Stimulated activated memory B cell treated with anti-CD40 and anti-IgM and Interleukin-4, amounts not matched to agents 10 μg/mL and 1 μg/mL and 100 μg/mL, for 72 hours (primary cell): ENCODE measurements at places on chromosomes 11 and 22.

DNA sequence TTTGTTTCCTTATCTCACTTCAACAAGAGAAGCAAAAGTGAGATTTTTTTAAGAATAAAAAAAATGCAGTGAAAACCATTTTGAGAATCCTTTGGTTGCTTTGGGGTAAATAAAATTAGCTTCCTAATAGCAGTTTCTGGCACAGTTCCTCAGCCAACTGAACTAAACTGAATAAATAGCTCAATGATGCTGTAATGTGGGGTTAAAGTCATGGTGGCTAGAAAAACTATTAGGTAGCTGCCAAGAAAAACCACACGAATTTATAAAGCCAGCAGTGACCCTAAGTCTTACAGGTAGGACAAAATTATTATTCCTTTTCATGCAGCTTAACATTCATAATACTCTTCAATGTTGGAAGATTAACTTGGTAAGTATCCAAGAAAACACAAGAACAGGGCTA is 142.4 kb downstream of the APIP start:
- no peaks in the 10 kb centered on the region for H3K4me1 ChIP-seq
- H3K27ac ChIP-seq: no peak overlapping the region
- no peak for ATAC-seq
- H3K27me3 ChIP-seq: peaks cover 35% of the 10 kb centered on the region
- no peak overlapping the region for H3K4me3 ChIP-seq

- H3K27ac ChIP-seq: no peak overlapping the region
- no peak for ATAC-seq
- H3K4me1 ChIP-seq: no peaks in the 10 kb centered on the region
- H3K27me3 ChIP-seq: no peaks in the 10 kb centered on the region
- no peak overlapping the region for H3K4me3 ChIP-seq
- no peaks in the 10 kb centered on the region for H3K36me3 ChIP-seq
Observed at GRCh38 chr11:23310276-23310675, 450.0 kb upstream of the CCDC179 start.

- H3K27ac ChIP-seq: no peak overlapping the region
- no peak for ATAC-seq
- H3K4me1 ChIP-seq: peaks cover 7% of the 10 kb centered on the region
- H3K4me3 ChIP-seq: no peak overlapping the region
- H3K36me3 ChIP-seq: peaks cover 81% of the 10 kb centered on the region
Observed at GRCh38 chr11:117220568-117220967, 11.3 kb downstream of the PCSK7 start.

GRCh38 chr22:40216041-40216756 is 38.5 kb downstream of the TNRC6B start:
- no peaks in the 10 kb centered on the region for H3K36me3 ChIP-seq
- H3K27ac ChIP-seq: peak overlapping the region; percentile 93
- no peaks in the 10 kb centered on the region for H3K27me3 ChIP-seq

GRCh38 chr11:69566001-69566400 is 75.0 kb upstream of the CCND1 start:
- ATAC-seq: no peak
- no peaks in the 10 kb centered on the region for H3K27me3 ChIP-seq
- no peak overlapping the region for H3K4me3 ChIP-seq

DNA sequence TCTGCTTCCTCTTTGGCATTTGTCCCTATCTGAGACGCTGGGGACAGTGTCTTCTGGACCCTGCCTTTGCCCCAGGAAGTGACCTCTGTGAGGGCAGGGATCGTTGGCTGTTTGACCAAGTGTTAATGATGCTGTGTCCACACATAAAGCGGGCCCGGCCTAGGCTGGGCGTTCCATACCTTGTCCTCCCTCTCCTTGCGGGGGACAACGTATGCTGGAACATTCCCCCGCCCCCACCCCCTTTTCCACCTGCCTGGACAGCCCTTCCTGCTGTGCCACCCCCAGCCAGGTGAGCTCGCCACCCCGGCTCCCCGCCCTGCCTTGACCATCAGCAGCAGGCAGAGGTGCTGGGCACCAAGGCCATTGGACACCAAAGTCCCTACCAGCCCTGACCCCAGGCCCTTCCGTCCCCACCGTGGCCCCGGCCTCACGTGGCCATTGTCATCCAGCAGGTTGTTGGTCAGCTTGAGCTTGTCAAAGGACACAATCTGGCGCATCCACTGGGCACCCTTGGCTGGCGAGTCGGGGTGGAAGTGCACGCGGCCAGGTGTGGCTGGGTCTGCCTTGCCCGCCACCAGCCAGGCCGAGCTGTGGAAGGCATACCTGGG is 4.1 kb upstream of the NUDT8 start:
- H3K27ac ChIP-seq: no peak overlapping the region
- ATAC-seq: no peak
- no peaks in the 10 kb centered on the region for H3K27me3 ChIP-seq
- H3K4me3 ChIP-seq: no peak overlapping the region
- peaks cover 13% of the 10 kb centered on the region for H3K4me1 ChIP-seq
- no peaks in the 10 kb centered on the region for H3K36me3 ChIP-seq

DNA sequence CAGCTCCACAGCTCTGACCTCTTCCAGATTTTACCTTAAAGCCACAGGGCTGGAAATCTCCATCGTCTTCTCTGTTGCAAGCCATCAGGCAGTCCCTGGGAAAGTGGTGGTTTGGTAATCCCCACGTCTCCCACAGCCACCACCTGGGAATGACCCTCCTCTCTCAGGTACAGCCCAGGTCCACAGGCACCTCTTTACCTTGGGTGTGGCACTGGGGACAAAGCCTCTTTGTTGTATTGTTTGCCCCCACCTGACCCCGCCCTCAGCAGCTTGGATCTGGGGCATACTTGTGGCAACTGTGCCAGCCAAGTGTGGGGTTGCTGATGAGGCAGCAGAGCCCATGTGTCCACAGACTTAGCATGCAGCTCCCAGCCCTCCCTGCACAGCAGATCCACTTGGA is 77.6 kb downstream of the LRRC32 start:
- peak overlapping the region; percentile 5 for H3K27ac ChIP-seq
- peaks cover 50% of the 10 kb centered on the region for H3K4me1 ChIP-seq
- no peak for ATAC-seq
- peaks cover 15% of the 10 kb centered on the region for H3K27me3 ChIP-seq
- H3K4me3 ChIP-seq: no peak overlapping the region

GRCh38 chr11:82012276-82012675 is 721.4 kb downstream of the FAM181B start:
- no peaks in the 10 kb centered on the region for H3K4me1 ChIP-seq
- H3K27me3 ChIP-seq: no peaks in the 10 kb centered on the region
- no peaks in the 10 kb centered on the region for H3K36me3 ChIP-seq
- no peak for ATAC-seq
- no peak overlapping the region for H3K27ac ChIP-seq
- H3K4me3 ChIP-seq: no peak overlapping the region

GRCh38 chr22:43308836-43309235 is 34.3 kb downstream of the SCUBE1 start:
- H3K36me3 ChIP-seq: no peaks in the 10 kb centered on the region
- no peak overlapping the region for H3K4me3 ChIP-seq
- ATAC-seq: no peak
- H3K4me1 ChIP-seq: no peaks in the 10 kb centered on the region
- H3K27ac ChIP-seq: no peak overlapping the region
- H3K27me3 ChIP-seq: peaks cover 66% of the 10 kb centered on the region

DNA sequence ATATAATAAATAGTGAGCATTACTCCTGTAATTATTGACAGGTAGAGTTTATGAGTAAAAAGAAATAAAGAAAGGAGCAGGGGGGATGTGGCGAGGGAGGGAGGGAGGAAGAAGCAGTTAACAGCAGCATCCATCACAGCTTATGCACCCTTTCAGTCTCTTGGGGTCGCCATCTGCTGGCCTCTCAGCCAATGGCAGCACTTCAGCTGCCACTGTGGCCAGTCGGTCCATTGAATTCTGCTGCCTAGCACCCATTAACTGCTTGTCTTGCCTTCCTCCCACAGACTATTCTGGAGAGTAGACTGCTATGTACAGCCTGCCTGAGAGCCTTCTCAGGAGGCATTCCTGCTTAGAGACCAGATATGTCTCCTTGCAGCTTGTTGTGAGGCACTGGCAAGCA is 388.3 kb downstream of the TENM4 start:
- no peak overlapping the region for H3K4me3 ChIP-seq
- H3K27ac ChIP-seq: no peak overlapping the region
- H3K27me3 ChIP-seq: peaks cover 17% of the 10 kb centered on the region
- H3K36me3 ChIP-seq: no peaks in the 10 kb centered on the region
- H3K4me1 ChIP-seq: no peaks in the 10 kb centered on the region

DNA sequence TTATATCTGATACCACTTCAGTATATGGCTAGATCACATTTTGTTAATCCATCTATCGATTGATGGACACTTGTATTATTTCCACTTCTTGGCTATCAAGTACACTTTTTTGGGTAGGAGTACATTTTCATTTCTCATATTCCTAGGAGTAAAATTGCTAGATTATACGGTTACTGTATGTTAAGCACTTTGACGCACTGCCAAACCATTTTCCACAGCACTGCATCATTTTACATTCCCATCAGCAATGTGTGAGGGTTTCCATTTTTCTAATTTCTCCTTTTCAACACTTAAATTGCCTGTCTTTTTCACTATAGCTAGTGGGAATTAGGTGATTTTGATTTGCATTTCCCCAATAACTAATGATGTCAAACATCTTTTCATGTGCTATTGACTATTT is 179.3 kb upstream of the B3GAT1 start:
- H3K4me3 ChIP-seq: no peak overlapping the region
- no peak overlapping the region for H3K27ac ChIP-seq
- no peak for ATAC-seq
- H3K36me3 ChIP-seq: no peaks in the 10 kb centered on the region
- H3K4me1 ChIP-seq: no peaks in the 10 kb centered on the region
- H3K27me3 ChIP-seq: no peaks in the 10 kb centered on the region

DNA sequence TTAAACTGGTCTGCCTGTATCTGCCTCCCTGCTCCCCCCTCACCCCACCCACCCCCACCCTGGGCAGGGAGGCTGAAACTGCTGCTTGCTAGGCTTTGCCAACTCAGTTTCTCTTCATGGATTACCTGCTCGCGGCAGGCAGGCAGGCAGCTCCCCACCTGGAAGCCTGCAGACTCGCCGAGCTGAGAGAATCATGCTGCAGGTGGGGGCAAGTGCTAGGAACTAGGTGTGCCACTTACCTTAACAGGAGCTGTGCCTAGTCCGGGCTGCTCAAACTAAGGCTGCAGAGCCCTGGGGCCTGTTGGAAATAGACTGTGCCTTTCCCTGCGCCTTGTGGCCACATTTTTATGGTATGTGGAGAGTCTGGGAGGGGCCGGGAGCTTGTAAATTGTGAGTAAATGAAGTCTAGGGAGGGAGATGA is 30.3 kb downstream of the MARK2 start:
- peak overlapping the region; percentile 73 for H3K27ac ChIP-seq
- no peak overlapping the region for H3K4me3 ChIP-seq
- peaks cover 79% of the 10 kb centered on the region for H3K4me1 ChIP-seq
- no peak for ATAC-seq
- H3K36me3 ChIP-seq: peaks cover 9% of the 10 kb centered on the region

- peak overlapping the region; percentile 86 for H3K4me3 ChIP-seq
- H3K36me3 ChIP-seq: peaks cover 6% of the 10 kb centered on the region
- peak overlapping the region; percentile 97 for H3K27ac ChIP-seq
- peaks cover 8% of the 10 kb centered on the region for H3K27me3 ChIP-seq
Observed at GRCh38 chr11:72112978-72113808, 698 bp upstream of the ANAPC15 start.

DNA sequence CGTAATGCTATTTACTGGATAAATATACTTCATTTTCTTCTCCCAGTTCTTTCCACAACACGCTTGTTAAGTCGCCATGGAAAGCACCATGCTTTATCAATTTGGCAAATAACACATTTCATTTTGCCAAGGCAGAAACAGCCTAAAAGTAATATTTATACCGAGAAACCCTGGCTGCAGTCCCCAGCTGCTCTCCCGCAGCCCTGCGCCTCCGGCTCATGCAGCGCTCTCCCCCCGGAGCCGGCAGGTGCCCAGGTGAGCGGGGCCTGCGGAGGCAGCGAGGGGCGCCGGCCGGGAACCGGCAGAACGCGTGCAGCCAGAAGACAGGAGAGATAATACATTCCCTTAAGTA is 681 bp upstream of the ARHGEF12 start:
- ATAC-seq: peak; percentile 62
- H3K27ac ChIP-seq: no peak overlapping the region
- peaks cover 60% of the 10 kb centered on the region for H3K27me3 ChIP-seq
- peak overlapping the region; percentile 68 for H3K4me3 ChIP-seq

- no peaks in the 10 kb centered on the region for H3K36me3 ChIP-seq
- no peaks in the 10 kb centered on the region for H3K27me3 ChIP-seq
- no peak overlapping the region for H3K4me3 ChIP-seq
- no peak overlapping the region for H3K27ac ChIP-seq
- H3K4me1 ChIP-seq: no peaks in the 10 kb centered on the region
- ATAC-seq: no peak
Observed at GRCh38 chr11:40797981-40798380, 661.5 kb downstream of the LRRC4C start.

DNA sequence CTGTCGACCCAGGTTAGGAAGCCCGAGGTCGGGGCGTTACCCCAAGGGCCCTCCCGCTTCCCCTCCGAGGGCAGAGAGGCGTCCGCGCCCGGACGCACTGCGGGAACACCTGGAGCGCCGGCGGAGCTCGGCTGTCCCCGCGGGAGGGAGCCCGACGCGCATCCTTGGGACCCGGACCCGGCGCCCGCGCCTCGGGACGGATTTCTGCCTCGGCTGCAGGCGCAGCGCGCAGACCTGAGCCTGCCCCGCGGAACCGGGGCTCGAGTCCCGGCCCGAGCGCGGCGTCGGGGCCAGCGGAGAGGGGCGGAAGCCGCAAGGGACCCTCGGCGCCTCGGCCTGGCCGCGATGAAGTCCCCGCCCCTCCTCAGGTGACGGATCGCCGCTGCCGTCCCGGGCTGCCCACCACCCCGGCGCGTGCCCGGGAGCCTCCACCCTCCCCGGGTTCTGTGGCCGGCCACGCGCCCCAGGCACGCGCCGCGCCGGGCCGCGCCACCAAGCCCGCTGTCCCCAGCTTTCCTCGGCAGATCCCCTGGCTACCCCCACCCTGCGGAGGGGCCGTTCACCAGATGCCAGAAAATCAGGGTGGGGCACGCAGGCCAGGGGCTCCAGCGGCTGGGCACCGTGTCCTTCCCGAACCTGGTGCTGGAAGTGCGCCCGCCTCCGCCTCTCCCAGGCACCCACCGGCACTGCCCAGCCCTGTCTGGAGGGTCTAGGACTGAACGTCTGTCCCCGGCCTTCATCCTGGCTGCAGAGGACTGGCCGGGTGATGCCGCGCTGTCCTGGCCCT is 410 bp downstream of the GLB1L3 start:
- H3K4me3 ChIP-seq: peak overlapping the region; percentile 74
- H3K36me3 ChIP-seq: no peaks in the 10 kb centered on the region
- ATAC-seq: no peak
- peaks cover 82% of the 10 kb centered on the region for H3K27me3 ChIP-seq

- peaks cover 17% of the 10 kb centered on the region for H3K27me3 ChIP-seq
- ATAC-seq: peak; percentile 46
- peaks cover 10% of the 10 kb centered on the region for H3K4me1 ChIP-seq
Observed at GRCh38 chr11:60821827-60822599, 19.9 kb upstream of the CCDC86 start.

GRCh38 chr11:1153951-1154493 is 3.7 kb upstream of the MUC5AC start:
- H3K27me3 ChIP-seq: peaks cover 25% of the 10 kb centered on the region
- ATAC-seq: no peak
- H3K27ac ChIP-seq: no peak overlapping the region
- no peaks in the 10 kb centered on the region for H3K36me3 ChIP-seq
- H3K4me3 ChIP-seq: no peak overlapping the region
